SJSA1 (cell line): ENCODE measurements at places on chromosomes 3 and 15.

DNA sequence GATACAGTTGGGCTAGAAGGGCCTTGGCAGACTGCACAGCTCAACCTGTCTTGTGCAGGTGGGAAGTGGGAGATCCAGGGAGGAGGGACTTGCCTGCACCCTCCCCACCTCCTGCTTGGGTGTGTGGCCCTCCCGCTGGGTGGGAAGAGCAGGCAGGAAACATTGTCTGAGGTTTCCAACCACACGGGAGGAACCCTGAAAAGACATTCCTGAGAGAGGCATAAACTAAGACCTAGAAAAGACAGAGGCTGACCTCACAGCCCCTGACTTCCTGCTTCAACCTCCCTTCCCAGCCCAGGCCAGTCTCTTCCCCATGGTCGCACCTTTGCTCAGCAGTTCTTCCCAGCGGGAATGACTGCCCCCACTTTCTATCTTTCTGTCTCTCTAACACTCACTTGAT lies 46.3 kb upstream of the INSYN1 start:
- no peak overlapping the region for H3K4me3 ChIP-seq
- no peak overlapping the region for H3K27ac ChIP-seq
- peaks cover 19% of the 10 kb centered on the region for H3K4me1 ChIP-seq
- H3K27me3 ChIP-seq = 0 out of 2 replicates have a peak, but pooled peaks cover 6% of the 10 kb centered on the region
- H3K36me3 ChIP-seq = no peaks in the 10 kb centered on the region
- no peak for DNase-seq

GRCh38 chr3:99958222-99958912 lies 140.7 kb downstream of the CMSS1 start:
- peaks cover 42% of the 10 kb centered on the region for H3K4me1 ChIP-seq
- no peak overlapping the region for H3K4me3 ChIP-seq
- H3K36me3 ChIP-seq = no peaks in the 10 kb centered on the region
- H3K27ac ChIP-seq = no peak overlapping the region
- DNase-seq = no peak

DNA sequence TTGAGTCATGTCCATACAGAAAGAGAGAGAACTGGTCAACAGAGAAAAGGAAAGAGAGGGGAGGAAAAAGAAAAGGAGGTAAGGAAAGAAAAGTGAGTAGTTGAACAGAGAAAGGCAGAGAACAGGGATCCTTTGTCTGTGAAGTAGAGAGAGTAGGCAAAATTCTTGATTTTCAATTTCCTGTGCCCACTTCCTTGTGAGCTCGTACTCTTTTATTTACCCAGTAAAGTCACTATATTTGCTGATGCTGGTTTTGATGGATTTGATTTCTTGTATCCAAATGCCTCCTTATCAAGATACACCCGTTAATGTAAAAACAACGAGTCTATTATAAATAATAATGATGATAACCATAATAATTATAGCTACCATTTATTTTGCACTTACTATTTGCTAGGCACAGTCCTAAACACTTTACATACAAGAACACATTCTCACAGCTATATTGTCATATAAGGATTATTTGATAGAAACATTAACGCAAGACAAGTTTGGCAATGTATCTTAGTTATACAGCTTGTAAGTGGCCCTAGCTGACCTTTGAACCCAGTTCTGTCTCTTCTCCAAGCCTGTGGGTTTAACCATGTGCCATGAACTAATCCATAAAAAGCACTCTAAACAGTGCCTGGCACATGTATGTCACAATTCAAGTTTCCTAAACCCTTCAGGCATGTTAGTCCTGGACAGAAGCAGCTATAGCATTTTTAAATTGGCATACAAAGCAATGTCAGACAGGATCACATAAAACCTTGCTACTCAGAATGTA lies 6.7 kb upstream of the P2RY1 start:
- no peaks in the 10 kb centered on the region for H3K36me3 ChIP-seq
- no peaks in the 10 kb centered on the region for H3K4me1 ChIP-seq
- H3K4me3 ChIP-seq = no peak overlapping the region

GRCh38 chr3:139774560-139775302 lies 97.0 kb upstream of the NMNAT3 start:
- peaks cover 34% of the 10 kb centered on the region for H3K4me1 ChIP-seq
- no peaks in the 10 kb centered on the region for H3K36me3 ChIP-seq
- H3K4me3 ChIP-seq = no peak overlapping the region
- DNase-seq = peak; percentile 28
- no peaks in the 10 kb centered on the region for H3K27me3 ChIP-seq

- H3K27ac ChIP-seq = no peak overlapping the region
- no peaks in the 10 kb centered on the region for H3K36me3 ChIP-seq
- 0 out of 2 replicates have a peak, but pooled peaks cover 3% of the 10 kb centered on the region for H3K4me1 ChIP-seq
- no peaks in the 10 kb centered on the region for H3K27me3 ChIP-seq
These were observed 13.1 kb downstream of the DNAAF4 start for GRCh38 chr15:55494931-55495330.

GRCh38 chr15:95726891-95727290 lies 603.6 kb upstream of the NR2F2 start:
- no peak overlapping the region for H3K4me3 ChIP-seq
- H3K27ac ChIP-seq = no peak overlapping the region
- no peak for DNase-seq
- H3K4me1 ChIP-seq = no peaks in the 10 kb centered on the region
- no peaks in the 10 kb centered on the region for H3K27me3 ChIP-seq

GRCh38 chr3:112138219-112138969 lies 5.3 kb upstream of the GCSAM start:
- H3K4me3 ChIP-seq = no peak overlapping the region
- no peaks in the 10 kb centered on the region for H3K27me3 ChIP-seq
- no peak overlapping the region for H3K27ac ChIP-seq
- no peak for DNase-seq

DNA sequence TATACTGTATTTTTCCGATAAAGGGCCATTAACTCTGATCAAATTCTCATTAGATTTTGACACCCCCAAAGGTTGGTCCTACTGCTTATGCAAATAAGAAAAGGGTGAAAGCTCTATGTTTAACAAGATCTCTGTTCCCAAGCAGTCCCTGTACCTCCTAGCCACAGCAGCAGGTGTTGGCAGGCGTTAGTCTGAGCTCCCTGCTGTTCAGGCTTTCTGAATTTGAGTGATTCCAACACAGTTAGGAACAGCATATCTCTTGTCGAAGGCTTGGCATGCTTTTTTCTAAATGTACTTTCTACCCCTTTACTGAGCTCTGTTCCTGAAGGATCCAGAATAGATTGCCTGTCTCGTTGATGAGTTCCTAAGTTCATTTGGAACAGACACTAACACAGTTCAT lies 42.3 kb downstream of the MITF start:
- H3K27me3 ChIP-seq = no peaks in the 10 kb centered on the region
- H3K36me3 ChIP-seq = no peaks in the 10 kb centered on the region
- no peak for DNase-seq
- H3K4me1 ChIP-seq = peaks cover 23% of the 10 kb centered on the region
- H3K27ac ChIP-seq = no peak overlapping the region

DNA sequence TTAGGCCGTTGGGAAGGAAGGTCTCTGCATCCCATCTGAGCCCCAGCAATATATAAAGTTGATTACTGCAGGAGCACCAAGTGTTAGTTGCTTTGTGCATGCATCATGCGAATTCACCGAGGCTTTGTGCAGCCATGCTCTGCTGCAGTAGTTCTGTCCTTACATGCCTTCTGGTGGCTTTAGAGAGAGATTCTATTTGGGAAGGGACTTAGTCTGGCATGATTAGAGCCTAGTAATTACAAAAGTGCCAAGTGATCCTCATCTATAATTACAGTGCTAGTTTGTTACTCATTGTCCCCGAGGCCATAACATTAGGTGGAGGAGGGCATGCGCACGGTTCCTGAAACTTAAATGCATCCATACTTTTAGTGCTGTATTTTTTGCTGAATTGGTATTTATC lies 353.6 kb downstream of the CNTN4 start:
- H3K4me1 ChIP-seq = no peaks in the 10 kb centered on the region
- H3K27me3 ChIP-seq = no peaks in the 10 kb centered on the region
- DNase-seq = no peak
- no peak overlapping the region for H3K4me3 ChIP-seq
- no peaks in the 10 kb centered on the region for H3K36me3 ChIP-seq

DNA sequence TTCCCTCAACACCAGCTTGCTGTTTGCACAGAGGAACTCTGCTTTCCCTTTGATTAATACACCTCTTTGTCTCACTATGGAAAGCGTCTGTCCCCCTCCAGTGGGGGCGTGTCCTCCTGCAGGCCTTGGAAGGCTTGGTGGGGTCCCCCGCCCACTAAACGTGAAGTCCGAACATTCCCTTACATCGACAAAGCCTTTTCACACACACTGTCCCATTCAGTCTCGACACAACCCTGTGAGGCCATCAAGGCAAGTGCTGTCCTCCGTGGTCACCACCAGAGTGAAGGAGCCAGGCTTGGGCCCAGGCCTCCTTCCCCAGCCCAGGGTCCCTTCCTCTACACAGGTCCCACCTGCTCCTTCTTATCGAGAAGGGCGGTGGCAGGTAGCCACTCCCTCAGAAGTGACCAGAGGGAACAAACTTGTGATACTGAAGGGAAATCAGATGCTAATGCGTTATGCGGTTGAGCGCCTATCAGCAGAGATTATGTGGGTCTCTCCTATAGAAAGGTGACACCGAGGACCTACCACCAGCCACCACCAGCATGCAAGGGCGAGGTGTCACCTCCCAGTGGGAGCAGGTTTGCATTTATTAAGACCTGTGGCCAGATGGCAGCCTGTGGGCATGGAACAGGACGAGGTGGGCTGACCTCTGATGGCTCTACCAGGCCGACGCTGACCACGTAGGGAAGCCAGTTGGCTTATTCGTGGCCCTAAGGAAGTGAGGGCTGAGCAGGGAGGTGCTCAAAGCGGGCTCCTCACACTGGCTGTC lies 6.6 kb downstream of the NRROS start:
- H3K27ac ChIP-seq = no peak overlapping the region
- H3K4me1 ChIP-seq = peaks cover under 1% of the 10 kb centered on the region
- H3K27me3 ChIP-seq = no peaks in the 10 kb centered on the region; the same call in none of the 2 replicates

DNA sequence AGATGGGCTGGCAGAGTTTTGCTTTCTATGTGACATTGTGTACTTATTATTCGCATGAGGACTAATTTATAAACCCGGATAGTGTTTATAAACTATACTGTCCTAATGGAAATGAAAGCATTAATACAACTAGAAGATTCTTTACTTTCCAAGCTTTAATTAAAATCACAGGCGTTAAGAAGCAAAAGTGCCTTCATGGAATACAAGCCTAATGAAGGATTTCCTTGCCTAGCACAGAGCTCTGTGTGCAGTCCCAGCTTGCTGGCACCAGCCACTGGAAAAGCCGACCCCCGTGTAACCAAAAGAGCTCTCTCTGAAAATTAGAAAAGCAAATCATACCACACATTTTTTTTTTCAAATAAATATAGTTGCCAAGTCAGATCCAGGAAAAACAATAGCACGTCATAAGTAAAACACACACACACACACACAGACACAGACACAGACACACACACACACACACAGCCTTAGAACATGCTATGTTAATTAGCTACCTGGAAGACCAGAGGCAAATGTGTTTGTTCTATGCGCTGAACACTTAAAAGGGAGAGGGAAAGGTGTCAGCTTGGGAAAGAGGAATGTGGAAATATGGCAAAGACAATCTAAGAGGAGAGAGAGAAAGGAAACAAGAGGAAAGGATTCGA lies 1084.2 kb downstream of the TUSC7 start:
- no peaks in the 10 kb centered on the region for H3K36me3 ChIP-seq
- no peak for DNase-seq
- no peaks in the 10 kb centered on the region for H3K4me1 ChIP-seq
- H3K4me3 ChIP-seq = no peak overlapping the region
- no peaks in the 10 kb centered on the region; the same call in none of the 2 replicates for H3K27me3 ChIP-seq

GRCh38 chr3:127903611-127904375 lies 11.2 kb upstream of the KBTBD12 start:
- H3K36me3 ChIP-seq = no peaks in the 10 kb centered on the region
- no peaks in the 10 kb centered on the region; the same call in 1 of the 2 replicates for H3K4me1 ChIP-seq
- H3K27me3 ChIP-seq = peaks cover 3% of the 10 kb centered on the region; the same call in 1 of the 2 replicates
- DNase-seq = no peak
- no peak overlapping the region for H3K27ac ChIP-seq
